AG09319 (cell line): ENCODE measurements at places on chromosomes 3 and 15.

DNA sequence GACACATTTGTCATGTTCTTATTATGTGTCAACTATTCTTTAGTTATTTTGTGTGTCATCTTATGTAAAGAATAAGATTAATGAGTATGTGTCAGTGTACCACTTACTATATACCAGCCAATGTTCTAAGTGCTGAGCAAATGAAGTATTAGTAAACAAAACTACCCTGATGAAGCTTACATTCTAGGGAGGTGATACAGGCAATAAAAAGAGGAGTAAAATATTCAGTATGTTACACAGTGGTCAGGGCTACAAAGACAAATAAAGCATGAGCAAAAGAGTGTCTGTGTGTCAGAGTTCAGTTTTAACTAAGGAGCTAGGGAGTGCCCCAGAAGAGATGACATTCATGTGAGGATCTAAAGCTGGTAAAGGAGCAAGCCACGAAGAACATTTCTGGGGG is 79.1 kb downstream of the TRPC1 start:
- no peak for DNase-seq

- DNase-seq = no peak
These were observed 325.7 kb downstream of the OTOL1 start for GRCh38 chr3:161822291-161822690.

DNA sequence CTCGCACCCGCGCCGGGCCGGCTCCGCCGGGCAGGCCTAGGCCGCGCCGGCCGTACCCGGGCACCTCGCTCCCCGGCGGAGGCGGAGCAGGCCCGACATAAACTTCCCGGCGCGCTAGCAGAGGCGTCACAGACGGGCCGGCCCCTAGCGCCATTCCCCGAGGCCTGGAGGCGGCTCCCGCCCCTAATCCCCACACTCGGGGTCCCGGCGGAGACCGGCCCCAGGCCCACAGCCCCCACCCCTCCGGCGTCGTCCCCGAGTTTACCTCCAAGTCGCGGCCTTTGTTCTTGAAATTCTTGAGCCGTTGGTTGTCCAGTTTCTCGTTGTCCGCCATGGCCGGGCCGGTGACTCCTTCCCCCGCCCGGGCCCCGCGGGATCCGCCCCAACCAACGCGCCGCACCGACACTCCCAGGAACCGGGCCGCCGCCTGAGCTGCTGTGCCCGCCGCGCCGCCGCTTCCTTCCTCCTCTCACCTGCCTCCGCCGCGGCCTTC is 376 bp downstream of the KPNA4 start:
- peak; percentile 28 for DNase-seq

- no peak for DNase-seq
These were observed 5.7 kb downstream of the PLCH1 start for GRCh38 chr3:155739154-155739553.

GRCh38 chr3:38730281-38730680 is 80.8 kb upstream of the SCN5A start:
- peak; percentile 20 for DNase-seq

GRCh38 chr3:172634948-172635347 is 75.9 kb downstream of the NCEH1 start:
- no peak for DNase-seq

DNA sequence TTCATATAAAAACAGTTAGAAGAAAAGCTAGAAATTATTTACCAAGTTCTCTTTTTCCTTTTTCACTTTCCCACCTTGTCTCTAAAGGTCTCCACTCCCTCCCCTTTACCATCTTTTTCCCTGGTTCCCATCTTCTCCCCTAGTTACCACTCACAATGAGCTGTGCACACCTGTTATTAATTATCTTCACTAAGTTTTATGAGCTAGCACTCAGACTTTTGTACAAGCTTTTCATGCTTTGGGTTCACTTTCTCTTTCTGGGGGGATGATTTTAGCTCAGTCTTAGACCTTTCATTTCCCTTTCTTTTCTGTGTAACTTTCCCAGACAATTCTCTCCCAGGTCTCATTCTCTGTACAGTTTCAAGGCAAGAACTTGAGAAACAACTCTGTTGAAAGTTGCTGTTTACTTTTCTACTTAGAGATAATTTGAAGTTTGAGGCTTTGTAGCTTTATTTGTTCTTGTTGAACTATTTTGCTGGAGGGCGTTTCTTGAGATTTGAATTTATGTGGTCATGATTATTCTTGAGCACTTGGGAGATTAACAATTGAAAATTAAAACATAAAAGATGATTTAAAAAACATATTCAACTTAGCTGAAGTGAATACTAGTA is 24.0 kb upstream of the AADAC start:
- DNase-seq = no peak

GRCh38 chr3:73600293-73600938 is 24.3 kb downstream of the PDZRN3 start:
- DNase-seq = peak; percentile 91

DNA sequence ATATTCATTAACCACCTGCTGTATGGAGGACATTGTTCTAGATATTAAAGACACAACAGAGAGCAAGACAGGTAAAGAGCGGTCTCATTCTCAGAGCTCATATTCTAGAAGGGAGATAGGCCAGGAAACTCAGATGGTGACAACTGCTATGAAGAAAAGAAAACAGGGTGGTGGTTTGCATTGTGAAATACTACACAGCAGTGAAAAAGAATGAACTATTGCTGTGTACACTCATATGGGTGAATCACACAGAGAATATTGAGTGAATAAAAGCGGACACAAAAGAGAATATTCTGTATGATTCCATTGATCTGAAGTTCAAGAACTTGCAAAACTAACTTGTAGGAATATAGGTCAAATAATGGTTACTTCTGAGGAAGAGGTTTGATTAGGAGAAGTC is 76.7 kb downstream of the TOP2B start:
- DNase-seq = no peak

DNA sequence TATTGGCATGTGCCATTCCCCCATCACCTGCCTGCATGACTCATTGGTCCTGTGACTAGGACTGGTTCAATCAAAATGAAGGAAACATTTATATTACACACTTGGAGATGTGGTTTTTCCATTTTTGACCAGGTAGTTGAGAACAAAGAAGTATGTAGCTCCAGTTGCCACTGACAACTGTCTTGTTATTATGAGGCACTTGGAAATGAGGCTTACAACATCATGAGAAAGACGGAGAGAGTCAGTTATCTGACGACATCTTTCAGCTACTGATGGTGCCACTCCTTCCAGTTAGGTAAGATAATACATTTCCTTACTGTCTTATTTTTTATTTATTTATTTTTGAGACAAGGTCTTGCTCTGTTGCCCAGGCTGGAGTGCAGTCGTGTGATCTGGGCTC is 21.8 kb upstream of the PROK2 start:
- no peak for DNase-seq

GRCh38 chr15:79834495-79834894 is 62.3 kb downstream of the MTHFS start:
- DNase-seq = no peak

- DNase-seq = no peak
These were observed 6.2 kb upstream of the NEO1 start for GRCh38 chr15:73046073-73046472.

GRCh38 chr3:102194760-102195159 is 240.1 kb upstream of the ZPLD1 start:
- DNase-seq = no peak

DNA sequence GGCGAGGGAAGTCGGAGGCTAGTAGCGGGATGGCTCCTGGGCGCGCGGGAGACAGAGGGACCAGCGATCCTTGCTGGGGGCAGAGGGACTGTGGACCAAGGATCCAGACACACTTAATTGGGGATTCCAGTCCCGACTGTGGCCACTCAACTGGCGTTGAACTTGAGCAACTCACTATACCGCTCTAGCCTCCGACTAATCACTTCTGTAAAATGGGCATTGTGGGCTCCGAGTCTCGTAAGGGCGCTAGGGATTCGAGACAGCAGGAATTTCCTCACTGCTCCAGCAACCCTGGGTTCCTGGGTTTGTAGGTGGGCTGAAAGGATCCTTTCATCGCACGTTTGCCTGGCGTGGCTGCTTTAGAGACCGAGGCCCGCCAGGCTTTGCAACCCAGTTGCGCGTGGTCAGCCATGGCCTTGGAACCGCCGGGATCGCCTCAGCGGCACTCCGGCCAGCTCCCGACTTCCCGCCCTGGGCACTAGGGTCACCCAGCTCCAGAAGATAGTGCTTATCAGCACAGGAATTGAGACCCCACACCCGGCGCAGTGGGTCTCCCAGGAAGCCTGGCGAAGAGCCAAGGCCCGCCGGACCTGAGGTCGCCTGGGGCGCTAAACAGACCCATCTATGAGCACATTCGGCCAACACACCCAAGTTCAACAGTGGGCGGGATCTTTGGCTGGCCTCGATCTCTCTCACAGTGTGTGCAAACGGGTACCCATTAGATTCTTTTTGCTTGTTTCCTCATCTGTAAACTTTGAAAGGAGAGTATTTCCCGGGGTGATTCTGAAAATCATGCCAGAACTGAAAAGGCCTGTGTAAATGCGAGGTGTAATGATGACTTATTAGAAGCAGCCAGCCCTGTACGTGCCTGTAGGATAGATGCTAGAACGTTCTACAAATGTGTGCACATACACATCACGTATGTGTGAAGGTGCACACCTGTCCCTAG is 9.9 kb downstream of the FOXL2 start:
- DNase-seq = no peak

GRCh38 chr3:29004885-29005599 is 275.8 kb upstream of the RBMS3 start:
- no peak for DNase-seq

- DNase-seq = no peak
These were observed 137.0 kb upstream of the C2CD4B start for GRCh38 chr15:62301993-62302675.

DNA sequence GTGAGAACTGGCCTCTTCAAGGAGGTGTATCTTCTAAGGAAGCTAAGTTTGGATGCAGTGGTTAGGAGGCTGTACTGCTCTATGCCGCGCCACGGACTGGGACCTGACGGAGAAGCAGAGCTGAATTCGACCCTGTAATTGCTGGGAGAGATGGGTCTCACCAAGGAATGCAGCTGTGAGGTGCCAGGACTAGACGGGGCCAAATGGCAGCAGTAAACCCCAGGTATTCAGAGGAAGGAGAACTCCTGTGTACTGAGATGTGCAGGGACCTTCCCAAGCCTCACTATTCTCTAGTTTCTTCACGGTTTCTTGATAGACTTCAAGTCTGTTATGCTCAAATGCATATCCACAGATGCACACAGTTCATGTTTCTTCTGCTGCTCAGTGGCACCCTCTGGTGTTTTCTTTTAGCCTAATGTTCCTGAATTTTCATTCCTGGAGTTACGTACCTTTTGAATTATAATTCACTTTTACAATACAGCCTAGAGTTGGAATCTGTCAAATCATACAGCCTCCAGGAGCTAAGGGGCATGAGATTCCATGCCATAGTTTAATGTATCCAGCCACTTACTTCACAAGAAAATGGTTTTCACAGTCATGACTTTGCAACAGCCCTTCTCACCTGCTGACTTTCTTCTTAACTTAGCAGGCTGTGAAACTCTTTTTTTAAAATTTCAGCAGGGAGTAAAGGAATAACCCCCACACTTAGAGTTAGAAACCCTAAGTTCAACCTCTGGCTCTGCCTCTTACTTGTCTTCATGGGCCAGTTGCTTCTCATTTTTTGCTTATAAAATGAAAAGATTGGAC is 61.8 kb downstream of the GLDN start:
- peak; percentile 10 for DNase-seq

GRCh38 chr15:75348562-75349350 is 1.9 kb downstream of the NEIL1 start:
- DNase-seq = no peak

DNA sequence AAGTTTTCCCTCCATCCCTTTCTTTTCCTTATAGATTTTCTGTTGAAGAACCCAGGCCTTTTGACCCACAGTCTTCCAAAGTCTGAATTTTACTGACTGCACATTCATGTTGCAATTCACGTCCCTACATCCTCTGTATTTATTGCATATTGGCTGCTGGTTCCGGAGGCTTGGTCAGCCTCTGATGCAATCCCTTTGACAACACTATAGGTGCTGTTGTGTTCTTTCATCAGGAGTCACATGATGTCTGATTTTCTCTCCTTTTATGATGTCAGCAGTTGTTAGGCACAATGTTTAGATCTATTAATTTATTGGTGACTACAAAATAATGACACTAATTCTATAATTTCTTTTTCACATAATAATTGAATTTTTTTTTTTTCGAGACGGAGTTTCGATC is 8.7 kb downstream of the CYP1A1 start:
- DNase-seq = no peak

GRCh38 chr3:72738752-72739530 is 109.3 kb downstream of the SHQ1 start:
- no peak for DNase-seq

DNA sequence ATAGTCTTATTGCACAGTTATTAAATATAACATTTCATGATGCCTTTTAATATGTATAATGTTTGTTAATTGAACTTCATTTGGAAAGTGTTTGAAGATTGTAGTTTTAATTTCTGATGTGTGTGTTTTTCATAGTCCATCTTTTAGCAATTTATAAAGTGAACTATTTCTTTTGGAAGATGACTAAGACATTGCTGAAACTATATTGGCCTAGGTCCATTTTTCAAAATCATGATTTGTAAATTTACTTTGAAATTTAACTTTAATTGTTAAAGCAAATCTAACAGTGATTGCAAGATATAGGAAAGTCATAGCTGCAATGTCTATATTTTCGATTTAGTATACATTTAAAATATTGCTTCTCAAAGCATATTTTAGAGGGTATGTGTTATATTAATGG is 30.8 kb downstream of the MCTP2 start:
- no peak for DNase-seq

DNA sequence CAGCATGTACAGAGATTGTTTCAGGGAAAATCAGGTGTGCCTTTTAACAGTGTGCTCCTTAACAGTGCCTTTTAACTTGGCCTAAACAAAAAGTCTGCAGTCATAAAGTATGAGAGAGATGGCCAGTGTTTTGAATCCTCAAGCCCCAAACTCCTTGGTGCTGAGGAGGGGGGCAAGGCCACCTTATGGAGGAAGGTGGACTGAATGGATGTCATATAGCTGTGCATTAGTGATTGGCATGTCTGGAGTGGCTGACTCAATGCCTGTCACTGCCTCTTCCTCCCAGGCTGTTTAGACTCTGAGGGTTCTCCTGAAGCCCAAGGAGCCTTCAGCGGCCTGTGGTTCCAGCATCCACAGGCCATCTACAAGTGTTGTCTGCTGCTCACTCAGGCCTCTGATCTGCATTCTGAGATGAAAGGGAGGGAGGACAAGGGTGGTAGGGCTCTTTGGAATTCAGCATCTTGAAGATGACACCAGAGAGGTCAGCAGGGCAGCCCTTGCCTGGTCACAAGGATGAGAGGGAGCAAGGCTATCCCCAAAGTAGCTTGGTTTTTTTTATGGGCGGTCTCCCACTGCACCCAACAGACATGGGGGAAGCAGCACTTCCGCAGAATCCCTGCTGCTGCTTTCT is 1.5 kb downstream of the FOXL2NB start:
- DNase-seq = no peak

GRCh38 chr15:59232476-59232875 is 25.8 kb downstream of the LDHAL6B start:
- peak; percentile 25 for DNase-seq
